ENCODE measurements at places on chromosomes 1 and 21. TPM values are rescaled to one million over a fixed set of nuclear protein-coding genes. Genes with fewer than 3 reads are reported as not detected.

- no peak for DNase-seq
- H3K27ac ChIP-seq: no peak overlapping the region
- H3K4me3 ChIP-seq: no peak overlapping the region
- no peaks in the 10 kb centered on the region for H3K27me3 ChIP-seq
- H3K36me3 ChIP-seq: no peaks in the 10 kb centered on the region
Observed at GRCh38 chr1:82337635-82338034, 536.9 kb downstream of the ADGRL2 start.

GRCh38 chr1:176471338-176472121 is 8.6 kb downstream of the PAPPA2 start:
- no peaks in the 10 kb centered on the region for H3K4me1 ChIP-seq
- H3K27ac ChIP-seq: no peak overlapping the region
- no peaks in the 10 kb centered on the region for H3K36me3 ChIP-seq

- H3K36me3 ChIP-seq: no peaks in the 10 kb centered on the region
- no peak overlapping the region for H3K27ac ChIP-seq
- H3K4me1 ChIP-seq: no peaks in the 10 kb centered on the region
- no peaks in the 10 kb centered on the region for H3K27me3 ChIP-seq
- no peak overlapping the region for H3K4me3 ChIP-seq
Observed at GRCh38 chr1:4072481-4073153, 172.5 kb upstream of the C1orf174 start.

The TMPRSS15 gene
- total RNA-seq: not detected

The FCRL6 gene
- total RNA-seq: not detected
